ENCODE measurements at places on chromosomes 4 and X.
A peak's percentile ranks its signal among the peaks of the same experiment; 100 is the strongest.

- no peak overlapping the region for H3K27ac ChIP-seq
- H3K4me3 ChIP-seq = no peak overlapping the region
- no peaks in the 10 kb centered on the region for H3K36me3 ChIP-seq
- no peaks in the 10 kb centered on the region for H3K27me3 ChIP-seq
These were observed 1754.3 kb upstream of the AGA start for GRCh38 chr4:179196511-179196910.

DNA sequence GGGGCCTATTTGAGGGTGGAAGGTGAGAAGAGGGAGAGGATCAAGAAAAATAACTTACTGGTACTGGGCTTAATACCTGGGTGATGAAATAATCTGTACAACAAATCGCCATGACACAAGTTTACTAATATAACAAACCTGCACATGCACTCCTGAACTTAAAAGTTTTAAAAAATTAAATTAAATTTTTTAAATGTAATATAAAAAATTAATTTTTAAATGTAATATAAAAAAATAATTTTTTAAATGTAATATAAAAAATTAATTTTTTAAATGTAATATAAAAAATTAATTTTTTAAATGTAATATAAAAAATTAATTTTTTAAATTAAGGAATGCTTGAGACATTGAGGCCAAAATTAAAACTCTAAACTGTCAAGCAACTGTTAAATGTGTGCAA is 124.3 kb upstream of the GALNT7 start:
- H3K36me3 ChIP-seq = no peaks in the 10 kb centered on the region
- DNase-seq = no peak
- H3K4me1 ChIP-seq = peaks cover 16% of the 10 kb centered on the region
- H3K27me3 ChIP-seq = no peaks in the 10 kb centered on the region

GRCh38 chr4:187929024-187929423 is 66.5 kb upstream of the ZFP42 start:
- no peaks in the 10 kb centered on the region for H3K36me3 ChIP-seq
- H3K27ac ChIP-seq = no peak overlapping the region
- H3K4me1 ChIP-seq = no peaks in the 10 kb centered on the region
- H3K27me3 ChIP-seq = no peaks in the 10 kb centered on the region

GRCh38 chr4:4289597-4289940 is 385 bp downstream of the LYAR start:
- no peaks in the 10 kb centered on the region for H3K27me3 ChIP-seq
- no peak for DNase-seq
- no peaks in the 10 kb centered on the region for H3K36me3 ChIP-seq
- peak overlapping the region; percentile 83 for H3K27ac ChIP-seq

DNA sequence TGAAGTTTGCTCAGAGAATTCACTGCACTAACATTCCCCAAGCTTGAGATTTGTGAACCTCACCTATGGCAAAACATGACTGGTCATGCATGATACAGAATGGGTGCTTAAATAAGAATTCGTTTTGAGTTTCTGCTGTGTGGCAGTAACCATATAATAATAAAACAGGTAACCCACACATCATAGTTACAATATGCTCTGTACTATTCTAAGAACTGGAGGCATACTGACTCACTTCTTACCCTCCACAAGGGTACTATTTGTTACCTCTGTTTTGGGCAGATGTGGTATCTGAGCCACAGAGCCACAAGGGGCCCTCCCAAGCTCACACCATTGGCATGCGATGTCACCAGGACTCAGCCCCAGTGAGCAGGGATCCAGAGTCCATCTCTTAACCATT is 17.6 kb downstream of the SLC2A9 start:
- no peaks in the 10 kb centered on the region for H3K36me3 ChIP-seq
- H3K27ac ChIP-seq = no peak overlapping the region

DNA sequence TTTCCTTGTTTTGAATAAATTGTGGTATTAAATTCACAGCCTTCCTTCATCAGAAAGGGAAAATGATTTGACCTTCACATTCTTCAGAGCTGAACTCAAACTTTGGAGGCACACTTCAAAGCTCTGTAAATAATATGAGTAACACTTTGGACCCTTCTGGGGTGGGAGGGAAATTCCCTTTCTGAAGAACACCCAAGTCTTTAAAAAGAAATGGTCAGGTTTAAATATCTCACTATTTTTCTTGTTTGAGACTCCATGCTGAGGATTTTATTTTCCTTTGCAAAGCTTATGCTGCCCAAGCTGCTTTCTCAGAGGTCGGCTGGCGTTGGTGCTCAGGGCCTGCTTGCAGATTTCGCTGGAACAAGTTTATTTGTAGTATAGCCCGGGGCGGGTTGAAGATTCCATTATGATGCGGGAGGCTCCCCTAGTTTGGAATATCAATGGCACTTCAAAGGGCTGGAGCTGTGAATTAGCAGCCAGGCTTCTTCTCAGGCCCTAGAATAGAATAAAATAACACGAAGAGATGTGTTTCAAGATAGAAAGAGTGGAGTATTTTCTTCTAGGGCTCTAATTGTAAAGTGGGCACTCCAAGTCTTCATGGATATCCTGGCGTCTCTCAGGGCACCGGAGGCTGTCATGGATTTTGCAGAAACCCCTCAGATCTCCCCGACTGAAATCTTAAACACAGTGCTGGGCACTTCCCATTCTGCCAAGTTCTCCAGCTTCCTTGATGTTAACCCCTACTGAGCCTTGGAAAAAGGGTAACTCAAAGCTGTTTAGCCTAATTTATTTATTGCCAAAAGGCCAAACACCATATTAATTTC is 315.6 kb downstream of the GPAT3 start:
- H3K27me3 ChIP-seq = no peaks in the 10 kb centered on the region
- no peak for DNase-seq
- no peaks in the 10 kb centered on the region for H3K36me3 ChIP-seq
- no peak overlapping the region for H3K27ac ChIP-seq
- H3K4me3 ChIP-seq = no peak overlapping the region

DNA sequence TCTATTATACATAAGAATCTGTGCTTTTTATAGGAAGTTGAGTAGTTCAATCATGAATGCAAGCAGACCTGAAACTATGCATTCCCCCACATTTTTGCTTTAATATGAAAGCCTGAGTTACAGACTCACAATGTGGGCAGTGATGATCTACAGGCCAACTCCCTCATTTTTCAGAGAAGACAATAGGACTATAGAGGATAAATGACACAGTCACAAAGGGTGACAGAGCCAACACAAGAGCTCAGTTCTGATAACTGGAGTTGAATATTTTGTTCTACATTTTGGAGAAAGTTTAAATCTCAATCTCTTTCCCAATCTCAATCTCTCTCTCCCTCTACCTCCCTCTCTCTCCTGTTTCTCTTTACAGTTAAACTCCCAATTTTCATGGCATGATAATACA is 27.0 kb downstream of the MBNL3 start:
- H3K27ac ChIP-seq = no peak overlapping the region
- DNase-seq = no peak
- no peak overlapping the region for H3K4me3 ChIP-seq
- H3K4me1 ChIP-seq = no peaks in the 10 kb centered on the region
- no peaks in the 10 kb centered on the region for H3K27me3 ChIP-seq

- no peaks in the 10 kb centered on the region for H3K4me1 ChIP-seq
- no peak overlapping the region for H3K27ac ChIP-seq
These were observed 185.6 kb upstream of the GALNT7 start for GRCh38 chr4:172983014-172983413.

- no peak overlapping the region for H3K27ac ChIP-seq
- no peaks in the 10 kb centered on the region for H3K4me1 ChIP-seq
- H3K36me3 ChIP-seq = no peaks in the 10 kb centered on the region
- no peak overlapping the region for H3K4me3 ChIP-seq
- H3K27me3 ChIP-seq = no peaks in the 10 kb centered on the region
These were observed 999.5 kb upstream of the PABPC4L start for GRCh38 chr4:135201081-135201480.

GRCh38 chrX:77264490-77264889 is 182.7 kb upstream of the FGF16 start:
- no peaks in the 10 kb centered on the region for H3K36me3 ChIP-seq
- H3K4me1 ChIP-seq = no peaks in the 10 kb centered on the region
- H3K27ac ChIP-seq = no peak overlapping the region

GRCh38 chr4:80101792-80102116 is 28.7 kb upstream of the ANTXR2 start:
- no peak for DNase-seq
- no peak overlapping the region for H3K27ac ChIP-seq
- no peaks in the 10 kb centered on the region for H3K36me3 ChIP-seq
- H3K4me3 ChIP-seq = no peak overlapping the region

GRCh38 chrX:19990151-19990555 is 708 bp downstream of the BCLAF3 start:
- no peak for DNase-seq
- no peaks in the 10 kb centered on the region for H3K27me3 ChIP-seq
- peaks cover 4% of the 10 kb centered on the region for H3K4me1 ChIP-seq
- no peaks in the 10 kb centered on the region for H3K36me3 ChIP-seq
- H3K27ac ChIP-seq = peak overlapping the region; percentile 79
- peak overlapping the region; percentile 82 for H3K4me3 ChIP-seq

DNA sequence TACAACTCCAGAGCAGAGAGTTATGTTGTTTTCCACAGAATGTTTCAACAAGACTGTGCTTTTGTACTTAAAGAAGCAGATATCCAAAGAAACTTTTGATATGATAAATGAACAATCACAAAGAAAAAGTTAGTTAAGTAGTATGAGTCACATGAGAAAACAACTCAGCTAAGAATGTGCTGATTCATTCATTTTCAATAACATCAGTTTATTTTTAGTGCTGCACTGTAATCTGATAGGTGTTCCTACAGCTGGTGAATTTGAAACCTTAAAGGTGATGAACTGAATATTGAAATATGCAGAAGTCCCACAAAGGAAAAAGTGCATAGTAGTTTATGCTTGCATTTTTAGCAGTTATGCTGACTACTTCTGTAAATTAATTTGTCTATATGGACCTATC is 180.3 kb upstream of the TENM3 start:
- no peak overlapping the region for H3K27ac ChIP-seq
- no peaks in the 10 kb centered on the region for H3K36me3 ChIP-seq
- H3K4me1 ChIP-seq = no peaks in the 10 kb centered on the region
- DNase-seq = no peak
- no peaks in the 10 kb centered on the region for H3K27me3 ChIP-seq

DNA sequence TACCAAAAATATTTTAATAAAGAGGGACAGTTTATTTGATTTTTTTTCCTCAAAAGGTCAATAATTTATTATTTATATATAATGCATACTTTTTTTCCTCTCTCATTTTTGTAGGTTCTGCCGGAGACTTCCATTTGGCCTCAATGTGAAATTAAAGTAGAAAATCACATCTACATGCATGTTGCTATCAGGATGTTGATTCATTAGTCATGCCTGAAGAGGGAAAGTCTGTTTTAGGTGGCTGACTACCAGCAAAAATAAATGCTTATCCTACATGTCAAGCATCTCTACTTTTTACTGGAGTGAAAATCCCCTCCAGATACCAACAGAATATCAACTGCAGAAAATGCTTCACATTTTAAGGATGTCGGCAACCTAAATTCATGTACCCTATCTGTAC is 41.5 kb downstream of the KIAA0232 start:
- peaks cover 6% of the 10 kb centered on the region for H3K36me3 ChIP-seq
- no peaks in the 10 kb centered on the region for H3K27me3 ChIP-seq
- H3K27ac ChIP-seq = no peak overlapping the region
- H3K4me3 ChIP-seq = no peak overlapping the region
- peaks cover 3% of the 10 kb centered on the region for H3K4me1 ChIP-seq
- DNase-seq = no peak

- H3K36me3 ChIP-seq = no peaks in the 10 kb centered on the region
- no peak overlapping the region for H3K4me3 ChIP-seq
- H3K4me1 ChIP-seq = peaks cover 4% of the 10 kb centered on the region
- DNase-seq = no peak
- no peak overlapping the region for H3K27ac ChIP-seq
These were observed 40.2 kb downstream of the SH3KBP1 start for GRCh38 chrX:19846995-19847790.

GRCh38 chr4:1602655-1603412 is 81.3 kb downstream of the FAM53A start:
- H3K27ac ChIP-seq = no peak overlapping the region
- DNase-seq = peak; percentile 81
- H3K4me1 ChIP-seq = peaks cover 5% of the 10 kb centered on the region

- no peaks in the 10 kb centered on the region for H3K27me3 ChIP-seq
- H3K27ac ChIP-seq = no peak overlapping the region
- H3K4me3 ChIP-seq = no peak overlapping the region
- no peaks in the 10 kb centered on the region for H3K4me1 ChIP-seq
- no peak for DNase-seq
- H3K36me3 ChIP-seq = no peaks in the 10 kb centered on the region
These were observed 203.7 kb downstream of the BMPR1B start for GRCh38 chr4:94961420-94961819.

- DNase-seq = no peak
- H3K27ac ChIP-seq = no peak overlapping the region
These were observed 10.3 kb downstream of the NCBP2L start for GRCh38 chrX:107787827-107788226.

DNA sequence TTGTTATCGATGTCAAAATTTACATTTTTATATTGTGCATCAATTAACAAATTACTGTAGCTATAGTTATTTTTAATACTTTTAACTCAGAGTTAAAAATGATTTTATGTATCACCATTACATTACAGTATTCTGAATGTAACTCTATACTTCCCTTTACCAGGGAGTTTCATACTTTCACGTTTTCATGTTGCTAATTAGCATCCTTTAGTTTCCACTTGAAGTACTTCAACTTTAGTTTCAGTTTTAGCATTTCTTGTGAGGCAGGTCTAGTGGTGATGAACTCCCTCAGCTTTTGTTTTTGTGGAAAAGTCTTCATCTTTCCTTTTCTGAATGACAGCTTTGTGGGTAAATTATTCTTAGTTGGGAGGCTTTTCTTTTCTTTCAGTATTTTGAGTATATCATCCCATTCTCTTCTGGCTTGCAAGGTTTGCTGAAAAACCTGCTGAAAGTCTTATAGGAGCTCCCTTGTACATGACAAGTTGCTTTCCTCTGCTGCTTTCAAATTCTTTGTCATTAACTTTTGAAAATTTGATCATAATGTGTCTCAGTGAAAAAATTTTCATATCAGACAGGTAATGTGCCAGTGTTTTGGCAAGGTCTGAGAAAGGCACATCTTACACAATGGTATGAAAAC is 9.8 kb upstream of the CISD2 start:
- H3K36me3 ChIP-seq = no peaks in the 10 kb centered on the region
- DNase-seq = no peak
- no peaks in the 10 kb centered on the region for H3K27me3 ChIP-seq
- H3K27ac ChIP-seq = no peak overlapping the region

DNA sequence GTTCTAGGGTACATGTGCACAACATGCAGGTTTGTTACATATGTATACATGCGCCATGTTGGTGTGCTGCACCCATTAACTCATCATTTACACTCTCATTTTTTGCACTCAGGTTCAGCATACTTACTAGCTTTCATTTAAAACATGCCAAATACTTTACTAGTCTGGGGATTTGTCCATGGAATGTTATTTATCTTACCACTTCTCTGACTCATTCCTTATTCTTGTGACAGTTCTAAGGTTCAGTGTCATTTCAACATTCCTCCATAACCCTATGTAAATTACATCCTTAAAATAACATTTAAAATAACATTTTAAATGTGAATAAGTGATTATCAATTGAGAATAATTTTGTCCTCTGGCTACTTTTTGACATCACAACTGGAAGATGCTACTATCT is 19.5 kb upstream of the SYTL5 start:
- no peak overlapping the region for H3K27ac ChIP-seq
- H3K36me3 ChIP-seq = no peaks in the 10 kb centered on the region
- no peak overlapping the region for H3K4me3 ChIP-seq
- DNase-seq = no peak
- no peaks in the 10 kb centered on the region for H3K4me1 ChIP-seq

GRCh38 chr4:104589264-104589868 is 94.7 kb upstream of the CXXC4 start:
- H3K4me1 ChIP-seq = peaks cover 5% of the 10 kb centered on the region
- H3K27me3 ChIP-seq = no peaks in the 10 kb centered on the region
- no peaks in the 10 kb centered on the region for H3K36me3 ChIP-seq
- H3K27ac ChIP-seq = no peak overlapping the region
- no peak for DNase-seq

Data from upper lobe of left lung (tissue), 6 donors.